Activated T-cell treated with anti-CD3 and anti-CD28 coated beads for 24 hours (primary cell): ENCODE measurements at places on chromosomes 2 and 18.

- DNase-seq = no peak
Measured at GRCh38 chr2:58594762-58595161, 353.6 kb upstream of the FANCL start.

GRCh38 chr2:27379836-27380625, 503 bp downstream of the ZNF513 start:
- DNase-seq = no peak

- DNase-seq = no peak
Measured at GRCh38 chr18:44309185-44309584, 371.5 kb upstream of the SETBP1 start.

- no peak for DNase-seq
Measured at GRCh38 chr2:220891405-220891804, 680.7 kb downstream of the EPHA4 start.

DNA sequence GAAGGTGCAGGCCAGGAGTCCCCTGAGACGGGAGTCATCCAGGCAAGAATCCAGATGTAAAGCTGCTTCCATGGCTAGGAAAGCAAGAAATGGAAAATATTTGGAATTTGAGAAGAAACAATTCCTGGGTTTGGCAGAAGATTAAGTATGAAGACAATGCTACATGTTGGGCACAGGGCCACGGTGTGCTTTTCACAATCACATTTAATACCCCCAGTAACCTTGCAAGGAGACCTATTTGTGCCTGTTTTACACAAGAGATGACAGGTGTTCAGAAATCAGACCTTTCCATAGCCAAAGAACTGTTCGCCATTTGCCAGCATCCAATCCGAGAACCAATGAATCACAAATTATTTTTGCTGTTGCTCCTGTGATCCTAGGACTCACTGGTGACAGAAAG, 50.5 kb downstream of the KCTD1 start:
- no peak for DNase-seq

GRCh38 chr2:43008388-43008787, 216.0 kb upstream of the HAAO start:
- no peak for DNase-seq

GRCh38 chr2:142323206-142323605, 192.4 kb upstream of the LRP1B start:
- no peak for DNase-seq

DNA sequence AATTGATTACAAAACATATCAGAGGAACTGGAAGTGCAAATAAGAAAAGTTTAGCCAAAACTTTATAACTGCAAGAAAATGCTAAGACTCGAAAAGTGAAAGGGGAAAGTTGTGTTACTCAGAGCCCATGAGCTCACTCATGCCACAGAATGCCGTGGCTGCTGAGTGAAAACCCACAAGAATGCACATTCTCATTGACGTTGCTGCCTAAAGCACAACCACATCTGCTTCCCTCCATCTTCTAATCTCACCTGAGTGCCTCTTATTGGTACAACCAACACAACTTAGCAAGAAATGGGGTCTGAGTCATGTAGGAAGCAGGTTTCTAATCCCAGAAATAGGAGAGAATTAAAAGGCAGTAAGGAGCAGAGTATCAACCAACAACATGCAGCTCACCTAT, 259.7 kb downstream of the LNPK start:
- DNase-seq = no peak

- no peak for DNase-seq
Measured at GRCh38 chr2:60834270-60834717, 47.1 kb upstream of the REL start.

GRCh38 chr2:2590841-2591541, 259.9 kb upstream of the MYT1L start:
- no peak for DNase-seq

DNA sequence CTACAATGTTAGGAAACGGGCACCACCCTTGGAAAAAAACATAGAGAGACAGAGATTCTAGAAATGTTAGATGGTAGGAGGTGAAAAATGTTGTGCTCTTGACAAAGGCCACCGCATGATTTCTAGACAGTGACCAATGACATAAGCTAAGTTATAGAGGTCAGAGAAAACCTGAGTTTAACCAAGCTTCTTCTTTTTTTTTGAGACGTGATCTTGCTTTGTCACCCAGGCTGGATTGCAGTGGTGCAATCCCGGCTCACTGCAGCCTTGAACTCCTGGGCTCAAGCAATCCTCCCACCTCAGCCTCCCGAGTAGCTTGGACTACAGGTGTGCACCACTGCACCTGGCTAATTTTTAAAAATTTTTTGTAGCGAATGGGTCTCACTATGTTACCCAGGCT, 13.0 kb downstream of the FER1L5 start:
- DNase-seq = no peak

- DNase-seq = no peak
Measured at GRCh38 chr2:107107351-107107750, 221.4 kb upstream of the ST6GAL2 start.

DNA sequence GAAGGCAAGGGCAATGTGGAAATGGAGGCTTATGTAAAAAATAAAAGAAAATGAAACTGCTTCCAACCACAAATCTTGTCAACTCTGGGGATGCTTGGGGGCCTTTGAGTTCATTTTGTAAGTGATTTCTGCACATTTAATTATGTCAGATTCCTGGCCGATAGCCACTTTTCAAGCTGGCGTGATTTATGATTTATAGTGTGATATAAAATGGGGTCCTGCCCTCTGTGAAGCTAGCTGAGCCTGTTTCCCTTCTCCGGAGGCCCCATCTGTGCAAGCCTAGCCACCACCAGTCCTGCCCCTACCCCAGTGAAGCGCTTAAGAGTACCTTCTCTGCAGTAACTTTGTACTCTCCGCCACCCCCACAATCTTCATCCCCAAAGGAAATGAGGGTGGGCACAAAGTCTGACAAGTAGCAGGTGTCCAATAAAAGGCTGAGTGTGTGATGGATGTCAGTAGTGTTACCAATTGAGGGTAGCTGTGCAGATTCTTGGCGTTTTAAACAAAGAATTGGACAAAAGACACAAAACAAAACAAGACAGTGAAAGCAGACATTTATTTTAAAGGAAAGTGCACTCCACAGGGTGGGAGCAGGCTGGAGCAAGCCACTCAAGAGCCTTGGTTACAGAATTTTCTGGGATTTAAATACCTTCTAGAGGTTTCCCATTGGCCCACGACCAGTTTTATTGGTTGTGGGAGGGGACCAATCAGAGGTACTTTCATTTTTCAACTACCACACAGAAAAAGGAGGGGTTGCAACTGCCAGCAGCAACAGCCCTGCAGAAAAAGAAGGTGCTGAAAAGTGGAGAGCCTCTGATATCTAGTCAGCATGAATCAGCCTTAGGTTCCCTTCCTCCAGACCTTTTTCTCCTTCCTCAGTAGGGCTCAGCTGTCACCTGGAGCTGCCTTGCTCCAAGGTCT, 39.0 kb upstream of the SIX3 start:
- DNase-seq = no peak

DNA sequence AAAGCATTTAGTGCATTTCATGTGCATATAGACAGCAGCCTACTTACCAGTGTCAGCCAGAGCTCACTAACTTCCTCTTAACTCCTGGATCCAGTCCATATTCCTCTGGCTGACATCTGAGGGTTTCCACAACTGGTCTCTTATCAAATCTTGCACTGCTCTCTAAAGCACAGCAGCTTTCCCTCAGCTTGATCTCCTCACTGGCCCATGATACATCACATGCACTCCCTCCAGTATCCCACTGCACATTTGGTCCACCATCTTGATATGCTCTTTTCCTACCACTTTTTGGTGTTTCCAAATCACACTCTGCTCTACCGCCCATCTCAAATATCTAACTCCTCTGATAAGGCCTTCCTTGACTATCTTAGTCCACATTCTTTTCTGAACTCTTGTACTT, 105.0 kb upstream of the ZFP36L2 start:
- DNase-seq = no peak

DNA sequence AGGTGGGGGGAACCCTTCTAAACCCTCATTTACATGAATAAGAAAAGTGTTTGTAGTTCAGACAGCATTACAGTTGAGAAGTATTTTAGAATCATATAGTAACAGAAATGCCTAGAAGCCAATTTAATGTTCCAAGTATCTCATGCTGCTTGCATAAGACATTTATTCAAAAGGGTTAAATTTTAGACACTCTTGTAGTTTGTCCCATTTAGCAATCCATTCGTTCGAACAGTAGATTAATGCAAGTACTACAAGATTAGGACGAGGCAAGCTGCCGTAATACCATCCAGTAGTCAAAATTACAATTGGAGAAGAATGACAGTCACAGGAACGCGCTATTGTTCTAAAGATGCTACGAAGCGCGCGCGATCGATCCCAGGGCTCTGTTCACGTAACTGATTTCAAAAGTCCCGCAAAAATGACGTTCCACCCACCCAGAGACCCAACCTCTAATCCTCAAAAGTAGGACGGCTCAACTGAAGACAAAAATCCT, 1.2 kb downstream of the TMEM237 start:
- DNase-seq = no peak

GRCh38 chr2:208568203-208568602, 161.6 kb downstream of the PTH2R start:
- DNase-seq = no peak

DNA sequence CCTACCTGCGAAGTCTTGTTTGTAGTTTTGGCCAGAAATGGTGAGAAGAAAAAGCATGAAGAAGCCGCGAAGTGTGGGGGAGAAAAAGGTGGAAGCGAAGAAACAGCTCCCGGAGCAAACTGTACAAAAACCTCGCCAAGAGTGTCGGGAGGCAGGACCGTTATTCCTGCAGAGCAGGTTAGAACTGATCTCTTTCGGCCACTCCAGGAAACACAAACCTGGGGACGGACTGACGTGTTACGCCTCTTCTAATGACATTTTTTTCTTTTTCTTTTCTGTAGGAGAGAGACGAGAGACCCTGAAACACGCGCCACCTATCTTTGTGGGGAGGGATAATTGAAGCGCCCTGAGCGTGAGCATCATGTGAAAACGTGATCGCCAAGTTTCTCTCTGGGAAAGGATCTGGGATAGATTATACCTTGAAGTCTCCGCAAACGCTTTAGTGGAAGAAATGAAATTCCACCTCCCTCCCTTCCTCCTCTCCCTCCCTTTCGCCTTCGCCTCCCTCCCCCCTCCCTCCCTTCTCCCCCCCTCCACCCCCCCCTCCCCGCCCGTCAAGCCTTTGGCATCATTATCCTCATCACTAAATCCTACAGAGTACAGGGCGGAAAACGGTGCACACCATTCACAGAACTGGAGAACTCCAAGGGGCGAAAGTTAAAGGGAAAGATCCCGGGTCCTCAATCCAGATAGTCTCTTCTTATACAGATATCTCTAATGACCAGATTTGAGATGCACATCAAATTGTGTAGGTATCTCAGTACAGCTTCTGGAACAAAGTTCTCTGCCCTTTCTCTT, at the start of gene ZEB2:
ZEB2 (minus strand) TSS at position 186 of the 798 bp plus-strand sequence. CDS start 2,769 bp downstream, outside the sequence.
- peak; percentile 16 for DNase-seq

GRCh38 chr2:21916934-21917522, 793.3 kb downstream of the TDRD15 start:
- DNase-seq = no peak

- DNase-seq = no peak
Measured at GRCh38 chr2:189608795-189609422, 28.3 kb upstream of the SLC40A1 start.

DNA sequence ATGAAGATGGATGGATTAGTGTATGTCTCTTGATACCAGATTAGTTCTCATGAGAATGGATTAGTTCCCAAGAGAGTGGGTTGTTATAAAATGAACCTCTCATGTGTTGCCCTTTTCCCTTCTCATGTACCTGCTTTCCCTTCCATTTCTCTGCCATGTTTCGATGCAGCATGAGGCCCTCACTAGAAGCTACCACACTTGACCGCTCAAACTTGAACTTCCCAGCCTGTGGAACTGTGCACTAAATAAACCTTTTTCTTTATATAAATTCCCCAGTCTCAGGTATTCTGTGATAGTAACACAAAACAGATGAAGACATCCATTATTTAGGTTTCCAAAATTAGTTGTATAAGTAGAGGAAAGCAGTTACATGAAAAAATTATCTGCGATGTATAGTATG, 73.5 kb downstream of the BABAM2 start:
- no peak for DNase-seq

DNA sequence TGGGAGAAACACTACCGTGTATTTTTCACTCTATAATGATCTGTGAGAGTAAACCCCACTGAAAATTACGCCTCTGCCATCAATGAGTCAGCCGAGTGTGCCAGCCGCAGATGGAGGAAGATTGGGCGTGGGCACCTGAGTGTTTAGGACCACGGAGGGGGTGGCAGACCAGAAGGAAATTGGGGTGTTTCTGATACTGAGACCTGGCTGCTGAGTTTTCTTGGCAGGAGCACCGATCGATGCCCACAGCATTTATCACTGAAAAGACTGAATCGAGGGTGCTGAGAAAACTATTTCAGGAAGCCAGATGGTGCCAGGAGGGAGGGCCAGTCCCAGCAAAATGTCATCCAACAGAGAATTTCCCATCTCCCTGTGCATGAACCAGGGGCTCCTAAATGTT, 91.9 kb upstream of the TPO start:
- DNase-seq = no peak
